Activated naive CD8-positive, alpha-beta T cell treated with anti-CD3 and anti-CD28 coated beads, Interleukin-2, amount 50 U/mL, for 16 hours (primary cell): ENCODE measurements at places on chromosomes 1 and 21.

GRCh38 chr1:46603481-46603857, 599 bp downstream of the MKNK1 start:
- no peak for DNase-seq

DNA sequence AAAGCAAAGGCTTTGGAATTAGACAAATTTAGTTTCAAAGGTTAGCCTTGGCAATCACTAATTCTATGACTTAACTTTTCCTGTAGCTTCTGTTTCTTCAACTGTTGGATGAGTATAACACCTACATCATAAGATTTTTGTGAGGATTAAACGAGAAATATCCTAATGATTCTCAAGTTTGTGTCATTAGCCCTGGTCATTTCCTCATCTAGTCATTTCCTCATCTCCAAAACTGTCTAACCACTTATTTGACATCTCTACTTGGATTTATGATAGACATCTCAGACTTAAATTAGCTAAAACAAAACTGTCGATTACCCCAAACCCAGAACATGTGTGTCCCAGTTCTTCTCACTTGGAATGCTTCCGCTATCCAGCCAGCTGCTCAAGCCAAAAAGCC, 80.2 kb upstream of the CHODL start:
- DNase-seq: no peak

- no peak for DNase-seq
Observed at GRCh38 chr1:172180501-172181285, 239.8 kb upstream of the C1orf105 start.

DNA sequence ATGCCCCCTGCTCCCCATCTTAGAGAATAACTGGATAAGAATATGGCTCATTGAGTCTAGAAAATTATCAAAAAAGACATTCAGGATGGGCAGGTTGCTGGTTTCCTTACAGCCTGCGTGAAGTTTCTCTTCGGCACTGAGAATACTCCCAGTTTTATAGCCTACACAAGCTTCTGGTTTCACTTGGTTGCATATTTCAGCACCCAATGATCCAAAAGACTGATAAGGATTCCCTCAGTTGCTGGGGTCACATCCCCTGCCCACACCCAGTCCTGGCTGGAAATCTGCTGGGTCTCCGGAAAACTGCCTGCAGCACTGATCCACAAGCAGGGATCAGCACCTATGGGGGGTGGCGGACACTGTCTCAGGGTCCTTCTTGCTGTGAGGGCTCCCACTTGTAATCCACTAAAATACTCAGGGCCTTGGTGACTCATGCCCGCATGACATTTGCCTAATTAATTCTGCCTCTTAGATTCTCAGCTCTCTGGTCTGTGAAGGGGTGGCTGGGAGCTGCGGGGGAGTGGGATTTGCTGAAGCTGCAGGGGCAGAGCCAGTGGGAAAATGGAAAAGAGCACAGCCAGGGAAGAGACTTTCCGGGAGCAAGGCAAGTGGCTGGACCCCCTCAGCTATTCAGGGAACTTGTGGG, 142.5 kb downstream of the ZNF648 start:
- no peak for DNase-seq

DNA sequence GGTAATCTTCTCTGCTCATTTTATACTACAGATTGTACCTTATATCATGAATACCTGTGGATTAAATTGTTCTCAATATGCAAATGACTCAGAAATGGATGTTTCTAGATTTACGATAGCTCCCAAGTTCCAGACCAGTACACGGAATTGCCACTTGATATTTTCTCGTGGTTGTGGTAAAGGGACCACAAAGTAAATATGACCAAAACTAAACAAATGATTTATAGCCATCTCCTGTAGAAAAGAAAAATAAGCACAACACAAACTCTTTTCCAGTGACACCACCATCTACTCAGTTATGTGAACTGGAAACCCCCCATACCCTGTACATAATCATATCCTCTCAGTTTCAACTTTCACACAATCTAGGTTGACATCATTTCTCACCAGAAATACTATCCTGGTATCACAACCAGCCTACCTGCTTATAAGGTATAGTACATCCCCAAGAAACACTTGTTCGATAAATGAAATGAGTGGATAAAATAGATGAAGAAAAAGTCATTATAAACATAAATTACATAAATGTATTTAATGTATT, 172.3 kb downstream of the ADGRL4 start:
- DNase-seq: no peak

DNA sequence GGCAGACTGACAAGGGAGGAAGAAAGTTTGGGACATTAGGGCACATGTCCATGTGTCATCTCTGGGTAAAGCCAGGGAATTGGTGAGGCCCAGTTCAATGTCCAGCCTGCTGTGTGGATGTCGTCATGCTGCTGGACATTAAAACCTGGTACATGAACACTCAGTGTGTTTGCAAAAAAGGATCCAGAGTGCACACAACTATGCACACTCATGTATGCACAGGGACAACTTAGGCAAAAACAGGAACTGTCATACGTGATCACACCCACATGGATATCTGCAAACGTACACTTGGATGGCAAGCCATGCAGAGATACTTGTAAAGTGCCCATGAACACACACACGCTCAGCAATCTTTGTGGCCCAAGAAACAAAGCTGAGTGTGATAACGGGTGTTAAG, 47.9 kb upstream of the NEK2 start:
- no peak for DNase-seq

DNA sequence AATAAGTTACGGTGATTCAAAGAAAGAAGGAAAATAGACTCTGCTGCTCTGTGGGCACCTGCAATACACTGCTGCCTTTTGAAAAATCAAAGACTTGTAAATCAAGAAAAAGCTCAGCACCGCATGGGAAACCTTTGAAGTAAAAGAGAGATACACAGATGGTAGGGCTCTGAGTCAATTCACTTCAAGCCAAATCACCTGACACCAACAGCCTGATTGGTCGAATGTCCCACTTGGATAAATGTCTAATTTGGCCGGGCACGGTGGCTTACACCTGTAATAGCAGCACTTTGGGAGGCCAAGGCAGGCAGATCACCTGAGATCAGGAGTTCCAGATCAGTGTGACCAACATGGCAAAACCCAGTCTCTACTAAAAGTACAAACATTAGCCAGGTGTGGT, 19.2 kb upstream of the RCAN3 start:
- no peak for DNase-seq

GRCh38 chr1:69230208-69230607, 337.5 kb upstream of the LRRC7 start:
- no peak for DNase-seq

DNA sequence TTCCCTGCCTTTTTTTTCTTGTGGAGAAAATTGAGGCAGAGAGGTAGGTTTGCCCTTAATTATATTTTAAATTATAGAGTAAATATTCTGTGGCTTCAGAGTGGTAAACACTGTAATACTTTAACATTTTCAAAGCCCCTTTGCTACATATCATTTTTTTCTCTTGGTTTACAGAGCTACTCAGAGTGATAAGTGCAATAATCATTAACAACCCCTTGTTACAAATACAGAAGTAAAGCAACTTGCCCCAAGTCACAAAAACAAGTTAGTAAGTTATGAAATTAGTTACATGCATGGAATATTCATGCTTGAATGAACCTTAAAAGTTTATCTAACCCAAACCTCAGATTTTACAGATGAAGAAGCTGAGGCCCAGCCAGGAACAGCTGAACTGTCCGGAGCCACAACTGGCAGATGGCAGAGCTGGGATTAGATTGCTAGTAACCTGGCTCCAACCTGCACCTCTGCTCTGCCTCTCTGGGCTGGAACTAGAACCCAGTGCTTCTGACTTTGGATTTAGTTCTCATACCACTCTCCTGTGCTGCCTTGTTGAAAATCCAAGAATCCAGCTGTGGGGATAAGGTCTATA, 48.7 kb downstream of the TNN start:
- DNase-seq: no peak

- DNase-seq: peak; percentile 74
Observed at GRCh38 chr1:23403735-23404486, 20.6 kb downstream of the TCEA3 start.

GRCh38 chr1:204879351-204879750, 8.7 kb downstream of the NFASC start:
- DNase-seq: no peak

- DNase-seq: no peak
Observed at GRCh38 chr21:14119038-14119437, 91.7 kb downstream of the LIPI start.

DNA sequence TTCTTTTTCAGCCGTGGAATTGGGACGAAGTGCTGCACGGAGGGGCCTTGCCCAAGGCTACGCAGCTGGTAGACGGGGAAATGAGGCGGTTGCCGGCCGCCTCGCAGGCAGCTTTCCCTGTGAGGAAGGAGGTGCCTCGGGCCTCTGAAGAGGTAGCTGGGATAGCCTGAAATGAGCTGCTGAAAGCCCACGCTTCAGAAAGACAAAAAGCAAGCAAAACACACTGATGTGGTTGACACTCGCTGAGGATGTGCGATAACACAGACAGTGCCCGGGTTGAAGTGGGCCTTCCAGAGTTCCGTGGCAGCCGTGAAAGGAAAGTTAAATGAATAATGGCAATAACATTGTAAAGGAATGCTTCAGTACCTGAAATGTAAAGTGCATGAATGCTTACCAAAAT, 47.2 kb downstream of the S1PR1 start:
- DNase-seq: peak; percentile 18

DNA sequence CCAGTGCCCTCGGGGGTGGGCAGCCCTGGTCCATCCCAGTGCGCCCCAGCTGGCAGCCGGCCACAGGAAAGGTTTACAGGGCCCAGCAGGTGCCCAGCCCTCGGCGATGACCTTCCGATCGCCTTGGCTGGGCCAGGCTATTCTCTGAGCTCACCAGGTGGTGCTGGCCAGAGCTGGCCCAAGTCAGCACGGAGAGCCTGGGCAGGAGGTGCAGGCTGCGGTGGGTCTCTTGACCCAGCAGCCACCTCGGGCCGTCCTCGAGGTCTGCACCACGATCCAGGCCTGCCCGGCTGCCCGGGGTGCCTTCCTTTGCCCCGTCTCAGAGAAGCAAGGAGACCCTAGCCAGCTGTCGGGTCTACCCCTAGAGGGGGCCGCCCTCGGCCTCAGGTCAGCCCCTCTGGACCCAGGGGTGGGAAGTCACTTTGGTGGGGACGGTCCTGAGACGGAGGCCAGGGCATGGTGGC, 370 bp downstream of the PERM1 start:
- DNase-seq: no peak

GRCh38 chr1:2969011-2969844, 52.0 kb upstream of the ACTRT2 start:
- DNase-seq: no peak

GRCh38 chr1:165290148-165290547, 66.4 kb downstream of the LMX1A start:
- DNase-seq: no peak

- no peak for DNase-seq
Observed at GRCh38 chr1:15358565-15359133, 51.0 kb upstream of the EFHD2 start.

DNA sequence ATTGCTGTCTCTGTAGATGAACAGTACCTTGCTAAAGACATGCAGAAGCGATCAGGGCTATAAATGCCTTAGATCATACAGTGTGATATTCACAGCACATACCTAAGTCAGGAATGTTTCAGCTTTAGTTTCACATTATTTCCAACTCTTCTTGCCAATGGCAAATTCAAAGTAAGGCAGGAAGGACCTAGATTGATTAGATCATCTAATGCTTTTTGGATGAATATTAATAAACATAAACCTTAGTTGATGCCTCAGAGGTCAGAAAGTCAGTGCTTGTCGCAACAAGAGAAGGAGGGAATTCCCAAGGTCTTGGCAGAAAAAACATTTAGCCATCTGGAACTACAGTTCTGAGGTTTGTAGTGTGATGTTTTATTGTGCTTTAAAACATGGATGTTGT, 122.3 kb downstream of the TNFSF18 start:
- DNase-seq: no peak

DNA sequence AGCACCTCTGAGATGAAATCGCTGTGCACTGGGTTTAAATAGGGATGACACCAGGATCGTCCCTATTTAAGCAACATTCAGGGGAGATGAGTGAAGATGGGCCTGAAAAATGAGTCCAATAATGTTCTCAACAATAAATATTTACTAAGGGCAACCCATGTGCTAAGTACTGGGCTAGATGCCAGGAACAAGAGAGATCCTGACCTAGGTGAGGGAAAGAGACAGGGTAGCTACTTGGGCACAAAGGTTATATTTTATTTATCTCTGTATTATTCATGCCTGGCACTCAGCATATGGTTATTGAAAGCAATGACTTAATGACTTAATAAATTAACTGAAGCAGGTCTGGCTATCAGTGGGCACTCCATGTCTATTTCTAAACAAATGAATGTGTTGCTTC, 27.4 kb upstream of the AVPR1B start:
- DNase-seq: no peak

GRCh38 chr1:229041946-229042345, 229.0 kb upstream of the RAB4A start:
- DNase-seq: no peak

DNA sequence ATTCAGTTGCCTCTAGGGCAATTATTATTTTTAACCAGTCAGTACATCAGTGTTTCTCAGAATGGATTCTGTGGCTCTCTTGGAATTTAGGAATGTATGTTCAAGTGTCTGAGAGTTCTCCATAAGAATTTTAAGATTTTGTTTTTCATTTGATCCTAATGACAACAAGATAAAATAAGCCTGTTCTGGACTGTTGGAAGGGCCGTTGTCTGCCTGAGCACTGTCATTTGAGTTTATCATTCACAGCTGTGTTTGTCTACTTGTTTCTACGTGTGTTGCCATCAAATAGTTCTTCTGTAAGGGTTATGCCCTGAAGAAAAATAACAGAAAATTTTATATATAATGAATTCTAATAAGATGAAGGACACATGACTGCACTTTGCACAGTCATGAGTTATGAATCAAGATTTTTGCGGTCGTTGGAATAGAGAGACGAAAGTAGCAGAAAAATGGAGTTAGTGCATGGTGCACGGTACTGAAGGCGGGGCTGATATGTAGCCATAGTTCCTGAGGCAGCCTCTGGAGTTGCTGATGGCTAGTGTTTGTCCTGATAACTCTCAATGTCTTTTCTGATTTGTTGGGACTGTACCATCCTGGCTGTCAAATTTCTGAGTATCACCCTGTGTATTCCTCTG, 92.5 kb downstream of the NOS1AP start:
- DNase-seq: no peak

DNA sequence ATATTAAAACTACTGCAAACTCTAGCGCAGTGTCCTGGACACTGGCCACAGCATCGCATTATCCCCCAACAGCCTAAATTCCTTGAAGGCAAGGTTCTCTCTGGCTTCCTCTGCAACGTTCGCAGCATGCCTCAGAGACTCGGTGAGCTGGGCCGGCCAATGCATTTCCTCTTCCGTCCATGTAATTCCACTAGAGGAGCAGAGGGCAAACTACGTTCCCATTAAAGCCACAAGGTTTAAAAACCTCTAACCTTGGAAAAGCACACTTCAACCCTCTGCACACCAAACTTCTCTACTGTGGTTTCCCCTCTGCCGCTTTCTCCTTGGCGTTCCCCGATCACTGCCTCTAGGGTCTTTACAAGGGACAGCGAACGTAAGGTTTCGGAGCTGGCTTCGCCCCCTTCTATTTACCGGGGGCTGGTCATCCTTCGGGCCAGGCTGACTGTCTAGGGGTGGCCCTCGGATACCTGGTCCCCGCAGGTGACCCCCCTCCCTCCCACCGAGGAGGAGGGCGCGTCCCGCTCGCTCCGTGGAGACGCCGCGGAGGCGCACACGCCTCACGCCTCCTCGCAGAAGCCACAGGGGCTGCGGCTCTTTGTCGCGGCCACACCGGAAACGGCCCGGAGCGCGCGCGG, 456 bp upstream of the SMYD2 start:
- DNase-seq: no peak

- DNase-seq: no peak
Observed at GRCh38 chr1:208043691-208044181, 132.8 kb upstream of the CD34 start.
